ENCODE measurements at places on chromosomes 11 and 22.

- peak; percentile 26 for DNase-seq
Measured at GRCh38 chr11:84855508-84856245, 771.5 kb downstream of the DLG2 start.

DNA sequence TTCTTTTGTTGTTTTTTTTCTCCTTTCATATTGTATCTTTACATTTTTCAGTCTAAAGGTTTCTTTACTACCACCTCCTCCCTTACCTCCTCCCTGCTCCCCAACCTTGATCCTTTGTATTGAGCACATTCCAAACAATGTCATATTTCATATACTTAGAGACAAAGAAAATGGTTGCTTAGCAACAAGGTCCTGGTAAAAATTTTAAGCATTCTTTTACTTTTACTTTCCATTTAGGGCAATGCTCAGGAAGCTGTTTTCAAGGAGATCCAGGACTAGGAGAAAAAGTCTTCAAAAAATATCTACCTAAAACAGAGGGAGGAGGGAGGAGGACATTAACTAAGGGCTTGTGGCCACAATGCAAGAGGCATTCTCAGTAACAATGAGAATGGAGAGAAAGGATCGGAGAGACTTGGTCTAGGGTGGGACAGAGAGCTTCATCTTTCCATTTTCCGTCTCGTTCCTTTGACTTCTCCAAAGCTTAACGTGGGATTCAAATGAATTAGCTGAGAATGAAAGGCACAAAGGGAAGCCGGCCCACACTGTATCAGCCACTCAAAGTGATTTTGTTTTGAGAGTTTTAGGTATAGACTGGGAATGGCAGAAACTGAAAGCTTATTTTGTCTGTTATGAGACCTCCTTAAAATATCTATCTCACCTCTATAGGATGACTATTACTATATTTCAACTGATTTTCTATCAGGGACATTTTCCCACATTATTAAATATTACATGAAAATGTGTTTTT, 455.7 kb downstream of the RAB38 start:
- DNase-seq = no peak

DNA sequence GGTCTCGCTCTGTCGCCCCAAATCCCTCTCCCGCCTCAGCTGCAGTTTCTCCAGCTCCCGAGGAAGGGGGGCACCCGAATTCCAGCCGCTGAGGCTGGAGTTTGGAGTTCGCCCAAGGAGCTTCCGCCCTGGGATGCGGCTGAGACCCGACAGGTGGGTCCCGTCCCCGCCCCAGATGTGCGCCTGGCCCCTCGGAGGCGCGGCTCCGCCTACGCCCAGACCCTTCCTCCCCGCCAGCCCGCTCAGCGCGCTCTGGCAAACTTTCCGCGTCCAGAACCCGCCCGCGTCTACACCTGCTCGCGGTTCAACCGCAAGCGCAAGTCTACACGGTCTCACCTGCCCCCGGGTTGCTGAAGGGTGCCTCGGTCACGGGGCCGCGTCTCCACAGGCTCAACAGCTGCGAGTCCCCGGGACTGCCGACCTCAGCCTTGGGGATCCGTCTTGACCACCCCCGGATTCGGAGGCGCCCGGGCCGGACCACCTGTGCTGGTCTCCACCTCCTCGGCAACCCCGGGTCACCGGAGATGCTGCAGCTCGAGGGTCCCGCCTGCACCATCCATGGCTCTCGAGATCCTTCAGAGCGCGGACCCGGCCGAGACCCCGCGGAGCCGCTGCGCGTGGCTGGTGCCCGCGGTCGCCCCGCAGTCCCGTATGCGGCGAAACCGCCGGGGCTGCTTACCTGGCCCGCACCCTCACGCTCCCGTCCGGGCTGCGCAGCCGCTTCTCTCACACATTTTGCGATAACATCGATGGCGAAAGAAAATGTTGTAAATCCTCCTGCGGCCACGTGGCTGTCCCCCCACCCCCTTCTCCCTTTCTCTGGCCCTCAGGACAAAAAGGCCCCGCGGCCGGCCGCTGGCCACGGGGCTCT, 63.6 kb downstream of the NFAM1 start:
- DNase-seq = no peak

DNA sequence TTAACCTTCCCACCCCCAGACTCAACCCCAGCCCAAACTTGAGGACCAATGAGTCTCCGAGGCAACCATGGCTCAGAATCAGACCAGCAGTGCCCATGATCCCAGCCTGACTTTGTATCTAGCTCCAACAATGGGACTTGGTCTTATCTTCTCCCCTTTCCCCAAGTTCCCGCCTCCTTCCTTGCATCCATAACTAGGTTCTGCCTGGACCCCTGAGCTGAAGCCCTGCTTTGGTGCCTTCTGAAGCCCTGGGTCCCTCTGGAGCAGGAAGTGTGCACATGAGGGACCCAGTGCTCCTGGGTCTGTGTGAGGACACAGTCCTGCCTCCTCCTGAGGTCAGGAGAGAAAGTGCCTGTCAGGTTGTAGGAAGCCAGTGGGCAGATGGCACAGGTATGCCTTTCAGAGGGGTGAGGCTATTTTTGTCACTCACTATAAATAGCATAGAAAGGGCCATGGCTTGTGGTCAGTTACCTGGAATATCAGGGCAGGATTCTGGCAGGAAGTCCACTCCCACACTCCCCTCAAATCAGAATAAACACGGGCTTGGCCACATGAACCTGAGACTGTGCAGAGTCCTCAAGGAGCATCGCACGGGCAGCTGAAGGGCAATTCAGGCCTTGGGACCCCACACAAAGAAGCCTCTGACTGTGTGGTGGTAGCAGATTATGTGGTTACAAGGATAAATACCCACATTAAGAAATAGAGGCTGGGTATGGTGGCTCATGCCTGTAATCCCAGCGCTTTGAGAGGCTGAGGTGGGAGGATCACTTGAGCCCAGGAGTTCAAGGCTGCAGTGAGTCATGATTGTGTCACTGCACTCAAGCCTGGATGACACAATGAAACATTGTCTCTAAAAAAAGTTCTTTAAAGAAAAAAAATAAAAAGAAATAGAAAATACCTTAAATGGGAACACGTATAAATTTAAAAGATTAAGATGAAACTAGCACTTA, 27.4 kb downstream of the RCN1 start:
- DNase-seq = peak; percentile 15

DNA sequence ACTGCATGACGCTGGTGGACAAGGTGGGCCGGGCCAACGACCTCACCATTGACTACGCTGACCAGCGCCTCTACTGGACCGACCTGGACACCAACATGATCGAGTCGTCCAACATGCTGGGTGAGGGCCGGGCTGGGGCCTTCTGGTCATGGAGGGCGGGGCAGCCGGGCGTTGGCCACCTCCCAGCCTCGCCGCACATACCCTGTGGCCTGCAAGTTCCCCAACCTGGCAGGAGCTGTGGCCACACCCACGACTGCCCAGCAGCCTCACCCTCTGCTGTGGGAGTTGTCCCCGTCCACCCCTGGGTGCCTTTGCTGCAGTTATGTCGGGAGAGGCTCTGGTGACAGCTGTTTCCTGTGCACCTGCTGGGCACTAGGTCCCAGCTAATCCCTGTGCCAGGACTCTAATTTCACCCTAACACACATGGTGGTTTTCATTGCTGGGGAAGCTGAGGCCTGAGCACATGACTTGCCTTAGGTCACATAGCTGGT, 49.0 kb upstream of the PPP6R3 start:
- DNase-seq = no peak

DNA sequence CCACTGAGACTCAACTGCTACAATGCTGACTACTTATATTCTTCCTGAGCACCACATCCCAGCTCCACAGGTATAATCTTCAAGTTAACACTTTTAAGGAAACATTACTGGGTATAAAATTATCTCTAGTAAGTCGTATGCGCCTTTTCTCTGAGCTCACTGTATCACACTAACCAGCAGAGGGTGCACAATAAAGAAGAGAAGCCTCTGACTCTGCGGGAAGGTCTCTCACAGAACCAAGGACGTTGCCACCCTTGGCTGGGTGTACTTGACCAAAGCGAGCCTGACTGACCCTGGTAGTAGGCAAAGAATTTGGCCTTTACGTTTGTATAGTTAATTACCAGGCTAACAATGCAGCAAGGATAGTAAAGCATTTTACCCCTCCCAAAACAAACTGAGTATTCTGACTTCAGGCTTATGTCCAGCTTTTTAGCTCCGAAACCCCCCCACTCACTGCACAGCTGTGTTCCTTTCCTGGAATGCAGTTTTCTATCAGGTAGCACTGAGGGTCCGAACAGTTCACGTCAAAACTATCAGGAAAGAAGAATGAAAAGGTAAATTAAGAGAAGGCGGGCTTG, at the start of gene BTBD18:
Gene BTBD18 (minus strand): TSS at position 144 of the 578 bp plus-strand sequence. CDS start 631 bp downstream, outside the sequence.
- DNase-seq = peak; percentile 38

GRCh38 chr11:118663381-118663780, 16.1 kb downstream of the TREH start:
- no peak for DNase-seq

GRCh38 chr11:93249459-93250220, 51.8 kb upstream of the SLC36A4 start:
- DNase-seq = no peak

DNA sequence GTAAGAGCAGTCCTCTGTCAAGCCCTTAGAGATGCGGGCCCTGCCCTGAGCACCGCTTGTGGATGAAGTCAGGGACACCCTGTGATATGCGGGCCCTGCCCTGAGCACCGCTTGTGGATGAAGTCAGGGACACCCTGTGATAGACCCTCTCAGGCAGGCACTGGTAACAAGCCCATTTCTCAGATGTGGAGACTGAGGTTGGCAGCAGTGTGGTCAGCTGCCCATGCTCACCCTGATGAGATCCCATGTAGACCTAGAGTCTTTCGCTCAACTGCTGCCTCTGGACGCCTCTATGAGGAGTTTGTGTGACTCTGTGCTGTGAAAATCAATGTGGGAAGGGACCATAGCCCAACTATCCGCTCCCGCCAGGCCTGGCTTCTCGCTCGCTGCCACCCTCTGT, 58.8 kb upstream of the FADD start:
- no peak for DNase-seq

GRCh38 chr11:128530118-128531074, 57.0 kb downstream of the ETS1 start:
- DNase-seq = peak; percentile 93

GRCh38 chr11:65112546-65113360, 1.1 kb downstream of the TM7SF2 start:
- DNase-seq = no peak

DNA sequence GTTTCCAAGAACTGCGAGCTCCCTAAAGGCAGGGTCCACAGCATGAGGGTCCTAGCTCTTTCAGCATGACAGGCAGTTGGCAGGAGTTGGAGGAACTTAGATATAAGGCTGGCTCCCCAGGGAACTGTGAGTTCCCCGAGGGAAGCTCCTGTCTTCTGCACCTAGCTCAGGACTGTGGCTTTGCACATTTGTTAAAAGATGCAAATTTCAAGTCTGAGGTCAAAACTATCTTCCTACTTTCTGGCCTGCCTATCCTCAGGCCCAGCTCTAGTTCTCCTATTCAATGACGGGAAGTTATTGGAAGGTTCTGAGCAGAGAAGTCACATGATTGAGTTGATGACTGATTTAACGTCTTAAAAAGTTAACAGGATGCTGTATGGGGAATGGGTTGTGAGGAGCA, 11.7 kb upstream of the UCP3 start:
- no peak for DNase-seq

DNA sequence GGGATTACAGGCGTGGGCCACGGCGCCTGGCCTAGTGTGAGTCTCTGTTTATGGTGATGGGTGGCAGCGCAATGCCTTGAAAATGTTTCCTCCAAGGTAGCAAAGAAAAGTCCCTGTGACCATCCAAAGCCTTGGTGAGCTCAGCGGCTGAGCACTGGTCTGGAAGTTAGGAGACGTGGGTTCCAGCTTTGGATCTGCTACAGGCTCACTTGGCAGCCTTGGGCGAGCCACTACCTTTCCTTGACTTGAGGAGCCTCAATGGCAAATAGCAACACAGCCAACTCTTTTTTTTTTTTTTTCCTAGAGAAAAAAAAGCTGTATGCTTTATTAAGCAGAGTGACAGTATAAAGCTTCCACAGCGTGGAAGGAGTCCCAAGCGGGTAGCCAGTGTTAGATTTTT, 61.3 kb upstream of the RASD2 start:
- DNase-seq = no peak

DNA sequence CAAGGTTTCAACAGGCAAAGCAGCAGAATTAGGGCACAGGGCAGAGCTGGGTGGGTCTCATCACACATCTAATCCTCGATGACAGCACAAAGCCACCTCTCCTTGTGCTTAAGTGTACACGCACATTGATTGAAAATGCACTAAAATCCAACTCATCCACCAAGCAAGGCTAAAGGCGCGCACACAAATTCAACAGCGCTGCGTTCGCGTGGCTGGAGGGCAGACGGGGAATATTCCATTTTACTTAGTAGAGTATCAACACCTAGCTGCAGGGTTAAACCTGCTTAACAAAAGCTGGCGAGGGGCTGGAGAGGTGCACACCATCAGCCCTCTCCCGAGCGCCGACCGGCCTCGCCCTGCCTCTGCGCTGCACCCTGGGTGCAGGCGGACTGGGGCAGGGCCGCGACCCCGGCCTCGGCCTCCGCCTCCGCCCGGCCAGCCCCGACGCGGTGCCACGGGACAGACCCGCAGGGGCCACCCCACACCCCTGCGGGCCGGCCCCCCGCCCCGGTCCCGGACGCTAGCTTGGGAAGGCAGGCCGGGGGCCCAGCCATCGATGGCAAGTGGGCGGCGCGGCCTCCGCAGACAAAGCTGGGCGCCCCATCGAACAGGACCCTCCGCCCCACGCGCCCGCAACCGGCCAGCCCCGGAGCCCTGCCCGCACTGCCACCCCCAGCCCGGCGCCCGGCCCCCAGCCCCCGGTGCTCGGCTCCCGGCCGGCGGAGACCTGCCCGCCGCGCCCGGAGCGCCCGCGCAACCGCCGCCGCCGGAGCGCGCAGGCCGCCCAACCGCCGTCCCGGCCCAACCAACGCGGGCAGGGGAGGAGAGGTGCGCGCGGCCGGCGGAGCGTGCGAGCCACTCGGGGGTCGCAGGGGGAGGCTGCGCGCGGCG, 929 bp downstream of the PRDM10 start:
- DNase-seq = peak; percentile 13

GRCh38 chr22:35622191-35622913, 5.2 kb upstream of the MB start:
- DNase-seq = no peak

DNA sequence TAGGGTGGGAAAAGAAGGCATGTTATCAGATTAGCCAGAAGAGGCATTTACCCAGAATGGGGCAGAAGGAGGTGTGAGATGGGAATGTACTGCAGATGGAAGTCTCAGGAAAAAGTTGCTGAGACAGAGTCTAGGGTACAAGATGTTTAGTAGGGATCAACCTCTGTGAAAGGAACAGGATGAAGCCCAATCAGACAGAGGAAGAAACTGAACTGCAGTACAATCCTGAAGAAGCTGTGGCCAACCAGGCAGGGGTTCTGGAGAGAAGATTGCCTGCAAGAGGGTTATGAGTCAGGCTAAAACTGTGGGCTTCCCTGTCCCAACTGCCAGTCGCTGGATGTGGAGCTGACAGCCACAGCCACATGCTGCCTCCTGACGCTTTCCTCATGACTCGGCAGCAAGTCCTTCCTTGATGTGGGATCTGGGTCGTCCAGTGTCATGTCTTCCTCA, 64.0 kb downstream of the CWC15 start:
- DNase-seq = peak; percentile 25

- DNase-seq = no peak
Measured at GRCh38 chr11:117826832-117827231, 2.3 kb upstream of the FXYD2 start.

GRCh38 chr22:44888491-44889254, 121.1 kb downstream of the PHF21B start:
- DNase-seq = no peak
